Naive thymus-derived CD4-positive, alpha-beta T cell (primary cell): ENCODE measurements at places on chromosomes 13 and 19. TPM values are rescaled to one million over a fixed set of nuclear protein-coding genes. Genes with fewer than 3 reads are reported as not detected.
A peak's percentile ranks its signal among the peaks of the same experiment; 100 is the strongest.

GRCh38 chr13:94128430-94128829, 351.1 kb downstream of the DCT start:
- no peak for DNase-seq

DNA sequence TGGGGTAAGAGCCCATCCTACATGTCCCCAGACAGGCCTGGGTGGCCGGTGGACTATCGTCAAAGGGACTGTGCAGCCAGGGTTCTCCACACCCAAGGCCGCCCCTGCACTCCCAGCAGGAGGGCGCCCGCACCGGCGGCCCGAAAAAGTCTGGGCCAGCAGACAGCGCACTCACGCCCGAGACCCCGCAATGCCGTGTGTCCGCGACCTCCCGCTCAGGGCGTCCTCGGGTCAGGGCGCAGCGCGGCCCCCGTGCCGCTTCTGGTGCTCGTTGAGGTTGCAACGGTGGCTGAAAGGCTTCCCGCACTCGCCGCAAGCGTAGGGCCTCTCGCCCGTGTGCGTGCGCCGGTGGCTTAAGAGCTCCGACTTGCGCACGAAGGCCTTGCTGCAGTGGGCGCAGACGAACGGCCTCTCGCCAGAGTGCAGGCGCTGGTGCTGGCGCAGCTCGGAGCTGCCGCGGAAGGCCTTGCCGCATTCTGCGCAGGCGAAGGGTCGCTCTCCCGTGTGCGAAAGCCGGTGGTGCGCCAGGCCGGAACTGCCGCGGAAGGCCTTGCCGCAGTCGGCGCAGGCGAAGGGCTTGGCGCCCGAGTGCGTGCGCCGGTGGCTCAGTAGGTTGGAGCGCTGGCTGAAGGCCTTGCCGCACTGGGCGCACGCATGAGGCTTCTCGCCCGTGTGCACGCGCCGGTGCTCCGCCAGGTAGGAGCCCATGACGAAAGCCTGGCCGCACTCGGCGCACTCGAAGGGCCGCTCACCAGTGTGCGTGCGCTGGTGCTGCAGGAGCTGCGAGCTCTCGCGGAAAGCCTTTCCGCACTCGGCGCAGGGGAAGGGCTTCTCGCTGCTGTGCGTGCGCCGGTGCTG, 2.8 kb upstream of the A1BG start:
- DNase-seq = peak; percentile 56

GRCh38 chr13:113809934-113810333, 50.9 kb downstream of the TMEM255B start:
- DNase-seq = no peak

DNA sequence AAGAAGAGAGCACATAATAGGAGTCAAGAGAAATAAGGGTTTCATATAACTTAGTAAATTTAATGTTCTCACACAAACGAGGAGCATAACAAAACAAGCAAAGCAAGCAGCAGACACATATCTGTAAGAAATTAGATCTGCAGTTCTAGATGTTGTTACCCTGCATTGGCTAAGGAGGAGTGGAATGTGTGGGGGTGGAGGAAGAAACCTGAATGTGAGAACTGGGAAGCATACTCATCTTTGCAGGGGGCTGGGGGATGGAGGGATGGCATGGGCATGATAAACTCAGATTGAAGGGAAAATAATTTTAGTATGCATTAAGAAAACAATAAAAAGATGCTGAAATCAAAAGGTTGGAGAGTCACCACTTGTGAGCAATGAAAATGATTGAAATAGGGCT, 255.0 kb downstream of the LIG4 start:
- DNase-seq = no peak

DNA sequence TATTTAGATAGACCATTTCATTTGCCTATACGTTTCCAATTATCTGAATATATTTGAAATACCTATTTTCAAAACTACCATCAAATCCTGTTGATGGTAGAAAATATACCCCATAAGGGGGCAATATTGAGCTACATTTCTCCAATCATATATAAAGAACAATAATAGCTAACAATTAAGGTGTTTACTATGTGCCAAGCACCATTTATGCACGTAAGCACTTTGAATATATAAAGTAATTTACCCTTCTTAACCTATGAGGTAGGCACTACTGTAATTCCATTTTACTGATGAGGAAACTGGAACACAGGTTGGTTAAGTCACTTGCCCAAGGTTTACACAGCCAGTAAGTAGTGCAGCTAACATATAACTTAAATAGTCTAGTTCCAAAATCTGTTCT, 79.2 kb downstream of the UBL3 start:
- DNase-seq = peak; percentile 31

DNA sequence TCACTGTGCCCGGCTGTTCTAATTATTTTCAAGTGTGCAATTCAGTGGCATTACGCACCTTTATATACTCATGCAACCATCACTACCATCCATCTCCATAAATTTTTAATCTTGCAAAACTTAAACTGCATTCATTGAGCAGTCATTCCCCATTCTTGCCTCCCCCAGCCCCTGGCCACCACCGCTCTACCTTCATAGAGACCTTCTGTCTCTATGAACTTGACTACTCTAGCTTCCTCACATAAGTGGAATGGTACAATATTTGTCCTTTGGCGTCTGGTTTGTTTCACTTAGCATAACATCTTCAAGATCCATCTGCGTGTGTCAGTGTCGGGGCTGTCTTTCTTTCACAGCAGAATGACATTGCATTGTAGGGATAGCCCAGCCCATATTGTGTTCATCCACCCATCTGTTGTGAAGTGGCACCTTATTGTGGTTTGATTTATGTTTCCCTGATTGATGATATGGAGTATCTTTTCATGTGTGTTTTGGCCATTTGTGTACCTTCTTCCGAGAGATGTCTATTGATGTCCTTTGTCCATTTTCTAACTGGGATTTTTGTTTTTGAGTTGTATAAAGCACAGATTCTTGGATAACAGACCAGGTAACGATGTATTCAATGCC, 64.8 kb upstream of the FLT1 start:
- DNase-seq = no peak

DNA sequence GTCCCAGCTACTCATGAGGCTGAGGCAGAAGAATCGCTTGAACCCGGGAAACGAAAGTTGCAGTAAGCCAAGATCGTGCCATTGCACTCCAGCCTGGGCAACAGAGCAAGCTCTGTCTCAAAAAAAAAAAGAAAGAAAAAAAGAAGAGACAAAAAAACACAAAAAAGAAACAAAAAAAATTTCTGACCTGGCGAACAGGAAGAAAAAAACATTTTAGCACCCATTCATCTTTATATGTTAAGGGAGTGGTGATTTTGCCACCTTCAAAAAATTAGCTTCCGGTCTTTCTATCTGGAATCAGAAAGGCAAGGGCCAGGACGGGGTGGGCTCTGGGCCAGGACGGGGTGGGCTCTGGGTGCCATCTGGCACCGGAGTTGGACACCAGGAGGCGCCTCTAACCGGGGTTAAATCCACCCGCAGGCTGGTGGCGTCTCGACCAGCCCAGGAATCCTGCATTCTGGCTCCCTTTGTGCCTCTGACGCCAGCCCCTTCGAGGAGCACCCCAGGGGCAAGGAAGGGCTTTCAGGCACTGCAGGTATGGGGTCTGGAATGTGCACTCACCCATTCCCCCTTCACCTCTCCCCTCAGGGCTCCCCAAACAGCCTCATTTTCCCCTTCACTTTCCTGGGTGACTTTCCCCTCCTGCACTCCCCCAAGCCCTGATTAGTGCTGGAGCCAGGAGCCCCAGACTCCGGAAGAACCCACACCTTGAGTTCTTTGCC, 10.4 kb upstream of the ZSWIM4 start:
- DNase-seq = peak; percentile 53

- no peak for DNase-seq
These were observed 34.5 kb downstream of the SOX1 start for GRCh38 chr13:112101360-112101930.

DNA sequence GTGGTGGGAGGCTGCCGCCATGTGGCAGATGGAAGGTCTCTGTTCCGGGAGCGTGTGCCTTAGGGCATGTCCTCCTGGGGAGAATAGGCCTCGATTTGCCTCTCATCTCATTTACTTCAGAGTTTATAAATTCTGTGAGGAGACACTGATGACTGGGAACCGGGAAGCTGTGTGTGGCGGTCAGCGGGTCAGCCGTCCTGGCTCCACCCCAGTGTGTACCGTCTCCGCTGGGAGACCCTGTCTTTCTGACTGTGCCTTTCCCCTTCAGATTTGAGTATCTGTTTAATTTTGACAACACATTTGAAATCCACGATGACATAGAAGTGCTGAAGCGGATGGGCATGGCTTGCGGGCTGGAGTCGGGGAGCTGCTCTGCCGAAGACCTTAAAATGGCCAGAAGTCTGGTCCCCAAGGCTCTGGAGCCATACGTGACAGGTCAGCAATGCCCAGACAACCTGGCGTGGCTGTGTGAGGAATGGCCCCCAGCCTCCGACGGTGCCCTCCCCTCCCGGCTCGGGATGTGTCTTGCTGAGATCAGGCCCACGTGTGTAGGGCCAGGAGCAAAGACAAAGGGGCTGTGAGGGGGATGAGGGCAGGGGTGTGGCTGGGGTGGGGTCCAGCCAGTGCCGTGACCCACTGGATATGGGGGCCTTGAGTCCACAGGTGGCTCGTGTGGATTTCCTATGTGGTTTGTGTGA, 21.6 kb downstream of the ATP4B start:
- no peak for DNase-seq

DNA sequence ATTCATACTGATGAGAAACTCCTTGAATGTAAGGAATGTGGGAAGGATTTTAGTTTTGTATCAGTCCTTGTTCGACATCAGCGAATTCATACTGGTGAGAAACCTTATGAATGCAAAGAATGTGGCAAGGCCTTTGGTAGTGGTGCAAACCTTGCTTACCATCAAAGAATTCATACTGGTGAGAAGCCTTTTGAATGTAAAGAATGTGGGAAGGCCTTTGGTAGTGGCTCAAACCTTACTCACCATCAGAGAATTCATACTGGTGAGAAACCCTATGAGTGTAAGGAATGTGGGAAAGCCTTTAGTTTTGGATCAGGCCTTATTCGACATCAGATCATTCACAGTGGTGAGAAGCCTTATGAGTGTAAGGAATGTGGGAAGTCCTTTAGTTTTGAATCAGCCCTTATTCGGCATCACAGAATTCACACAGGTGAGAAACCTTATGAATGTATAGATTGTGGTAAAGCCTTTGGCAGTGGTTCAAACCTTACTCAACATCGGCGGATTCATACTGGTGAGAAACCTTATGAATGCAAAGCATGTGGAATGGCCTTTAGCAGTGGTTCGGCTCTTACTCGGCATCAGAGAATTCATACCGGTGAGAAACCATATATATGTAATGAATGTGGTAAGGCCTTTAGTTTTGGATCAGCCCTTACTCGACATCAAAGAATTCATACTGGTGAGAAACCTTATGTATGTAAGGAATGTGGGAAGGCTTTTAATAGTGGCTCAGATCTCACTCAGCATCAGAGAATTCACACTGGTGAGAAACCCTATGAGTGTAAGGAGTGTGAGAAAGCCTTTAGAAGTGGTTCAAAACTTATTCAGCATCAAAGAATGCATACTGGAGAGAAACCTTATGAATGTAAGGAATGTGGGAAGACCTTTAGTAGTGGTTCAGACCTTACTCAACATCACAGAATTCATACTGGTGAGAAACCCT, 26.6 kb downstream of the ZNF345 start:
- no peak for DNase-seq

GRCh38 chr13:97912139-97912535, 41.3 kb upstream of the IPO5 start:
- DNase-seq = no peak

- no peak for DNase-seq
These were observed 394.2 kb downstream of the FGF9 start for GRCh38 chr13:22064854-22065620.

DNA sequence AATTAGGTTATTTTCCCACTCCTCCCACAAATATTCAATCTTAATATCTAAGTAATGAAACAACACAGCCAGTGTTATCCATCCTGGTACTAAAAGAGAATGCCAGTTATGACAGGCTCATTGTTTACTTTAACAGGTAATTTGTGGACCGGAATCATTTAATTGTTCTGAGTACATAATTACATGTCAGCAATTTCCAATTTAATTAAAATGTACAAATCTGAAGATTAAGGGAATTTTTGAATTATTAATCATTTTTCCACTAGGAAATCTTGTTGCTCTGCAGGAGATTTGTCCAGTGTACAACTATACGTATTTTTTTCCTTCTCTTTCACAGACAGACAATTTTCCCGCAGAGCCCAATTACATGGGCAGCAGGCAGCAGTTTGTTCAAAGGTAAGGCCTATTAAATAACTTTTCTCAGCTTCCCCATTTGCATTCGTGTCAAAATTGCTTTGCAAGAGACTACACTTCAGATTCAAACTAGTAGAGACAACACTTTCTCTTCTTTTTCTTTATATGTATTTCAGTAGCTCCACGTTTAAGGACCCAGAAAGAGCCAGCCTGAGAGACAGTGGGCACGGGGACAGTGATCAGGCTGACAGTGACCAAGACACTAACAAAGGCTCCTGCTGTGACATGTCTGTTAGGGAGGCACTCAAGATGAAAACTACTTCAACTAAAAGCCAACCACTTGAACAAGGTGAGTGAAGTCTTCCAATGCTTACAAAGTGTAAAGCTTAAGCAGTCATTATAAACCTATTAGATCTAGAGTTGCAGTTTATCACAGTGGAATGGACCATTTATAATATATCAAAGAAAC, 34.8 kb downstream of the PCDH17 start:
- DNase-seq = no peak

DNA sequence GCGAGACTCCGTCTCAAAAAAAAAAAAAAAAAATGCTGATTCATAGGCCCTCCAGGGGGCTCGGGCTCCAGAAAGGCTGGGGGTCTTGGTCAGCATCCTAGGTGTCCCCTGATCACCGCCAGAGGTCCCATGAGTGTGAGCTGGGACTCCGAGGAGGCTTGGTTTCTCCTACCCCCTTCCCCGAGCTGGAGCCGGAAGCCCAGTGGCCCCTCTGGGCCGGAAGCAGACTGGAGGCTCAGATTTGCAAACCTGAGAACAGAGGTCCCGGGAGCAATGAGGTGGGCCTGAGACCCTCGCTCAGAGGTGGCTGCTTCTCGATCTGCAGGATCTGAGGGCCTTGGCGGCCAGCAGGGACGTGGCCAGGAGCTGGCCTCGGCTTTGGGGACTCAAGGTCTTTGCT, 41.5 kb downstream of the EFNA2 start:
- DNase-seq = no peak

DNA sequence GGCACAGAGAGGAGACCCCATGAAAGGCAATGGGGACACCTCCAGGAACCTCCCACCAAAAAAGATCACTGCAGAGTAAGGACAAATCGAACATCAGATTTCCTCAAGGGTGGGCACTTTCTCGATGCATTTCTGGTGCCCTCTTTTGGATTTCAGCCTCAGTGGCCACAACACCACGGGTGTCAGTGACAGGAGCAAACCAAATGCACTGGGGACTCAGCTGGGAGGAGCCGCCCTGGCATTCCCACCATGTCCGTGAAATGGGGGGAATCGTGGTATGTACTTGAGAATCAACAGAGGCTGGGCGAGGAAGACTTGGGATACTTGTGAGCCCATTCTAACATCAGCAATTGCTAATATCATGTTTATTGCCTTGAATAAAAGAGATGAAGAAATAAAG, 16.3 kb downstream of the FAM187B start:
- no peak for DNase-seq

Gene CERS1
- total RNA-seq = not detected

Gene IZUMO2
- not detected for total RNA-seq

Gene RAB3D
- total RNA-seq = 38.2 TPM

Gene DPF1
- not detected for total RNA-seq

Gene SPACA4
- total RNA-seq = not detected in 2 replicates

Gene COL4A2
- total RNA-seq = 0.05 TPM

Gene EVI5L
- total RNA-seq = 11.4 TPM

Gene OR7C1
- total RNA-seq = not detected

Gene PRTN3
- 2.7 TPM for total RNA-seq
